ENCODE measurements at places on chromosomes 2 and 18.

GRCh38 chr18:10397004-10397403 is 57.4 kb upstream of the APCDD1 start:
- no peak for DNase-seq

- no peak for DNase-seq
Measured at GRCh38 chr18:3966642-3967358, 488.3 kb downstream of the DLGAP1 start.

- DNase-seq, result no peak
Measured at GRCh38 chr2:181281206-181281832, 175.9 kb upstream of the ITGA4 start.

DNA sequence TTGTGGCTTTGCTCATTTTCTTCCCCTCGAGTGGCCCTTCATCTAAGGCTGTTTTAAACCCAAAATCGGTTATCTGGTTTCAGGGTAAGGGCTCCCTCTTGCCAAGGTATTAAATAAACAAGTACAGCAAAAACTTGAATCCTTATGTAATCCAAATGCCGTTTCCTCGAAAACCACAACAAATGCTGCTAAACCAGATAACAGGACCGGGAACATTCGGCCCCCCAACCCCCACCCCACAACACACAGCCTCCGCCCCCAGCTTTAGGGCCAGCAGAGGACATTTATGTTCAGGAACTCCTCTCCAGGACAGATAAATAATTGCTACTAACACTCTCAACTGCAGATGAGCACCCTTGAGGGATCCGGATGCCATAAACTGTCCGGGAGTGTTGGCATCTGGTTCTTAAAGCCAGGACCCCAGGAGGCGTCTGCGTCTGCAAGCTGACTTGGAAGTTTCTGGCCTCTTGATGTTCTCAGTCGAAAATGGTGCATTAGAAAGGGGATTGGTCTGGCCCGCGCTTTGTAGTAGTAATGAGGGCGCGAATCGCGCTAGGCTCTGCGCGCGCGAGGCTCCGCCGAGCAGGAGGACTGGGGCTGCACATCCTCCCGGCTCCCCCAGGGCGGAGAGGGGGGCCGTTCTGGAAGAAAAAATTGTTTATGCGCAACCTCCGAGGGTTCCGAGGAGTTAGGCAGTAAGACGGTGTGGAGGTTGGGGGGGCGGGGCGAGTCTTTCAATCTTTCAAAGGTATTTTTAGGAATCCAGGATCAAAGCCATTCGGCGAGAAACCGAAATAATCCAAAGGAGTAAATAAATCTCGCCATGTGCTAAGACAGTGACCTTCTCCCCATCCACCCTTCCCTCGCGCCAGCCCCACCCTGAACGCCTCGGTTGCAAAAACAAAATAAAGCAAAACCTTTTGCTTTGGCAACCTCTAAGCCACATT is 3.9 kb upstream of the ID2 start:
- no peak for DNase-seq

GRCh38 chr2:241261628-241262027 is 53.8 kb downstream of the HDLBP start:
- DNase-seq, result no peak

DNA sequence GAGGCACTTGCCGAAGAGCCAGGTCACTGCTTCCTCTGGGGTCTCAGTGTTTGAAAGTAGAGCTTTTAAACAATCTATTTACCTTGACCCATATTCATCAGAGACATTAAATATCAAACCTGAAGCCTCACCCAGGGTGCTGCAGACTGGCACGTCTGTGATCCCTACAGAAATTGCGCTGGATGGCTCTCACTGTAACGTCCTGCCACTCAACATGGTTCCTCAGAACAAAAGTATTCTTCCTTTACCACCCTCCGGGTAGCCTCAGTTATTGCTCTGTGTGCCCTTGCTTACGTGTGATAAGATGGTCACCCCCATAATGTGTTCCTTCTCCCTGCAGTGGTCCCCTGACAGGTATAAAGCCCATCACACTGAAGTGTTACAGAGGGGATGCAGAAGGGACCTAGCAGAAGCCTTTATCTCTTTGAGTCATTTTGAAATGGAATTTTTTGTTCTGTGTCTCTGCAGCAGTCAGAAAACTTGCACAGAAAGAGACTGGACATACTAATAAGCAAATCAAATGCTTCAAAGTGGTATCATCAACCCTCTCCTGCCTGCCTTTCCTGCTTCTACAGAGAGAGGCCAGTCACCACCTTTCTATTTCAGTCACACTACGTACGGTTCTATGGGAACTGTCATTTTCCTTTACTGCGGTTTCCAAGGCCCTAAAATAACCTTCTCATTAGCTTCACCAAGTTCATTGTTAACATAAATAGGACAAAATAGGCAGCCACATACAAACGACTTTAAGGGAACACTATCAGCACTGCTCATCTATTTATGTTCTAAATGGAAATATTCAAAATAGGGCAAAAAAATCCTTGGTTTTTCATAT is 86.8 kb downstream of the METTL8 start:
- no peak for DNase-seq

- no peak for DNase-seq
Measured at GRCh38 chr2:143730155-143730952, 601.1 kb downstream of the ARHGAP15 start.

DNA sequence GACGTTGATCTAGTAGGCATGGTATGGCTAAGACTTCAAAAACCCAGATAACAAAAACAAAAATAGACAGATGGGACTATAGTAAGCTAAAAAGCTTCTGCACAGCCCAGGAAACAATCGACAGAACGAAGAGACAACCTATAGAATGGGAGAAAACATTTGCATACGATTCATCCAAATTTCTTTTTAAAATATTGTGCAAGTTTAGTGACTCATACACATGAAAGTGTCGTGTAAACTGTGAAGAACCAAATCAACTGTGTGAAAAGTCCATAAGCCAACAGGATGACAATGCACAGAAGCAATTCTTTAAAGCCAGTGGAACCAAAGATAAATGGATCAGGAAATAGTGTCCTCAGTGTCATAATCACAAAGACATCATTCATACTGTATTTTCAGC is 671.1 kb downstream of the RNF144A start:
- DNase-seq, result no peak

DNA sequence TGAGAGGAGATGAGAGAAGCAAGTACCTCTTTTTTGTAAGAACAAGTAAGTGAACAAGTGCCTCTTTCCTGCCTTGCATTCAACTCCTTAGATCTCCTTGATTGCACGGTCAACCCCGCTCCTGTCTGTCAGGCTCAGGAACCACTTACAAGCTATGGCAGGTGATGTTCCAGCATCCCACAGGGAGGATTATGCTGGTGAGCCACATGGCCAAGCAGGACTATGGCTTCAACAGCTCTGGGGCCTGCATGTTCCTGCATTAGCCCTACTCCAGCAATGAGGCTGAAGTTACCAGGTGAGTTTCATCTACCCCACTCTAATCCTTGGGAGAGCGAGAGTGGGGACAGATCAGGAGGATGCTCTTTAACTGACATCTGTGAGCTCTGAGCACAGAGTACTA is 29.5 kb downstream of the TTC32 start:
- no peak for DNase-seq

GRCh38 chr18:59109375-59109774 is 30.3 kb upstream of the SEC11C start:
- no peak for DNase-seq

- no peak for DNase-seq
Measured at GRCh38 chr2:88624477-88624876, 2.8 kb downstream of the EIF2AK3 start.

DNA sequence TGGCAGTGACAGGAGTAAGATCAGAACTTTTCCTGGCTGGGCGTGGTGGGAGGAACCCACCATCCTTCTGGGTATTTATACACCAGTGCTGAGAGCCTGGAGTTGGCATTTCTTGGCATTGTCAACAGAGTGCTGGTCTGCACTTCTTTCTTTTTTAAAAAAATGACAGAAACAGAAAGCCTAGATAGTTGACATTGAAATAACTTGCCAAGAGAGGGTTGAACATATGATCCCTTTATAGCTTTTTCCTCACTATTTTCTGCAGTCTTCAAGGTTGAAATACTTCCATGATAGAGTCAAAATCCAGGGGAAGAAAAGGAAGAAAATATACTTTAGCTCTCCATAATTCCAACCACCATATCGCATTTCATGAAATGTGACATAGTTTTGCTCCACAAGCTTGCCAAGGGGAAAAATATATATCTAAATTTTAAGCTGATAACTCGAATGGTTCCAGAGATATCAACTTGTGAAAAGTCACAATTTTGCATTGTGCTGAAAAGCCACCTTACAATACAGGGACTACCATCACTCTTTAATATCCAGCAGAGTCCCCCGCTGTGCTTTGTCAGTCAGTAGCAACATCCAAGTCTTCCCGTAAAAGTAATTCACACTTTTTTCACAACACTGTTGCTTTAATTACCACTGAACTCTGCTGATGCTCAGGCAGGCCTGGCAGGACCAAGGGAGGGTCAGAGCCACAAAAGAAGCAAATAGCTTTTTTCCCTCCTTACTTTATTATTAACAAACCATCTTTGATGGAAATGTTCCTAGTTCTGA is 764.9 kb upstream of the FANCL start:
- DNase-seq, result no peak
